Endothelial cell of umbilical vein (primary cell): ENCODE measurements at places on chromosomes 5 and 9. TPM values are rescaled to one million over a fixed set of nuclear protein-coding genes. Genes with fewer than 3 reads are reported as not detected.

The CMBL gene
- 19.8 and 23.9 TPM in 2 replicates for polyA plus RNA-seq

The SPOUT1 gene
- polyA plus RNA-seq = 50.4 and 51.4 TPM in 2 replicates

The VCAN gene
- polyA plus RNA-seq = 0.56 and 1.2 TPM in 2 replicates

The SLC25A46 gene
- 12.8 and 13.5 TPM in 2 replicates for polyA plus RNA-seq

The MYORG gene
- polyA plus RNA-seq = 2.8 TPM in 2 replicates

The CDH12 gene
- polyA plus RNA-seq = 0.03 TPM in 1 of 2 replicates, not detected in the other

The TAS2R1 gene
- not detected in 2 replicates for polyA plus RNA-seq

The PCDHGB4 gene
- 6.9 and 8.1 TPM in 2 replicates for polyA plus RNA-seq

The NMUR2 gene
- not detected in 2 replicates for polyA plus RNA-seq

The NXNL2 gene
- polyA plus RNA-seq = 0.14 TPM in 1 of 2 replicates, not detected in the other

The SLC34A1 gene
- polyA plus RNA-seq = not detected in 2 replicates

The IFNA21 gene
- polyA plus RNA-seq = not detected in 2 replicates

The SV2C gene
- not detected in 2 replicates for polyA plus RNA-seq

The MRPL36 gene
- 72.7 and 89.2 TPM in 2 replicates for polyA plus RNA-seq

The AMBP gene
- polyA plus RNA-seq = not detected in 2 replicates

The IL31RA gene
- polyA plus RNA-seq = 0.06 and 0.14 TPM in 2 replicates

The TMEM252 gene
- not detected in 2 replicates for polyA plus RNA-seq

The FKTN gene
- polyA plus RNA-seq = 2.8 and 3.1 TPM in 2 replicates

The IL3 gene
- not detected in 2 replicates for polyA plus RNA-seq

The IL33 gene
- polyA plus RNA-seq = 6.0 and 8.7 TPM in 2 replicates

The PCDHGA8 gene
- polyA plus RNA-seq = 0.43 and 0.44 TPM in 2 replicates

The ESM1 gene
- 214 and 221 TPM in 2 replicates for polyA plus RNA-seq

The C9orf50 gene
- 0.05 TPM in 1 of 2 replicates, not detected in the other for polyA plus RNA-seq

The PRKACG gene
- polyA plus RNA-seq = not detected in 2 replicates

The PIGO gene
- 27.3 and 29.8 TPM in 2 replicates for polyA plus RNA-seq

The SH3TC2 gene
- polyA plus RNA-seq = 0.81 and 0.91 TPM in 2 replicates

The HAPLN1 gene
- 0.04 and 0.14 TPM in 2 replicates for polyA plus RNA-seq
